ENCODE measurements at places on chromosomes 13 and 19. TPM values are rescaled to one million over a fixed set of nuclear protein-coding genes. Genes with fewer than 3 reads are reported as not detected.

GRCh38 chr13:99873832-99874430 is 97.6 kb downstream of the ZIC5 start:
- H3K4me3 ChIP-seq: no peak overlapping the region
- H3K4me1 ChIP-seq: no peaks in the 10 kb centered on the region
- H3K36me3 ChIP-seq: no peaks in the 10 kb centered on the region
- H3K27ac ChIP-seq: no peak overlapping the region
- DNase-seq: no peak

The ZNF729 gene
- total RNA-seq: not detected

The SYNGR4 gene
- 0.25 TPM for total RNA-seq

GRCh38 chr13:21100994-21101757 is 39.8 kb upstream of the LATS2 start:
- no peak for DNase-seq
- H3K36me3 ChIP-seq: no peaks in the 10 kb centered on the region
- no peak overlapping the region for H3K27ac ChIP-seq

GRCh38 chr13:110506859-110507566 is 54.5 kb downstream of the RAB20 start:
- H3K4me3 ChIP-seq: no peak overlapping the region
- H3K4me1 ChIP-seq: no peaks in the 10 kb centered on the region
- H3K36me3 ChIP-seq: no peaks in the 10 kb centered on the region
- no peak for DNase-seq
- H3K27me3 ChIP-seq: peaks cover 1% of the 10 kb centered on the region
- no peak overlapping the region for H3K27ac ChIP-seq

The PAF1 gene
- 54.2 TPM for total RNA-seq

The OR7D2 gene
- 0.05 TPM for total RNA-seq

All from activated CD4-positive, alpha-beta T cell treated with anti-CD3 and anti-CD28 coated beads for 36 hours (primary cell).